Renal cortical epithelial cell (primary cell): ENCODE measurements at places on chromosomes 4 and X.

DNA sequence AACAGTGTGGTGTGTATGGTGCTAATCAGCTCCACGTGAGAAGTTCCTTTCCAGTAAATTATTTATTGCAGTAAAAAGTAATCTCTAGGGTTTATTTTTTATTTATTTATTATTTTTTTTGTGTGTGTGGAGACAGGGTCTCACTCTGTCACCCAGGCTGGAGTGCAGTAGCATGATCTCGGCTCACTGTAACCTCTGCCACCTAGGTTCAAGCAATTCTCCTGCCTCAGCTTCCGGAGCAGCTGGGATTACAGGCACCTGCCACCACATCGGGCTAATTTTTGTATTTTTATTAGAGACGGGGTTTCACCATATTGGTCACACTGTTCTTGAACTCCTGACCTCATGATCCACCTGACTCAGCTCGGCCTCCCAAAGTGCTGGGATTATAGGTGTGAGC is 606.9 kb downstream of the PCDH7 start:
- DNase-seq: no peak

DNA sequence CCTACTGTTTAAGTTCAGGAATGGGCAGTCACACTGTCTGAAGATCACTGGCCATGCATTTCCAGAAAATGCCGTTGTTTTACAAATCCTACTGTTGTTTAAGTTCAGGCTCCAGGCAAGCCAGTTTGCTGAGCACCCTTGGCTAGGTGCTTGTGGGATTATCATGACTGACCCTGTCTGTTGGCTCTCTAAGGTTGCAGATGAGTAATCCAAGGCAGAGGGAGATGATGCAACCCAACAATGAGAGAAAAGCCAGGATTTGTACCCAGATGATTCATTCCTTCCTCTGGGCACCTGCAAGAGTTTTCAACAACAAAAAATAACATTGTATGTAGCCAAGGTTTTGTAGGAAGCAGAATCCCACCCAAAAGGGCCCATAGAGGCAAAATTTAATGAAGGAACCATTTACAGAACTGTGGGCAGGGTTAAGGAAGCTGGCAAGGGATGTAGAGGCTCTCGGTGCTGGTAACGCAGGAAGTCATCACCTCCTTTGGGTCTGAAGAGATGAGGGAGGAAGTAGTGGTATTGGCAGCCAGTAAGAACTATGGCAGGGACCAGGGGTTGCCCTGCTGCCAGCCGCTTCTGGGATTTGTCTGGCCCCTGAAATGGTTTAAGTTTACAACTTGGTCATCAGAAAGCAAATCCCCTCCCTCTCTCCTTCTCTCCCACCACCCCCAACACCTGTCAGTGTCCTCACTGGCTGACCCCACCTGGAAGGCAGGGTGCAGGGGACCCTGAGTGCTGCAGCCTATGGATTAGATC is 54.8 kb downstream of the MSX1 start:
- peak; percentile 63 for DNase-seq

DNA sequence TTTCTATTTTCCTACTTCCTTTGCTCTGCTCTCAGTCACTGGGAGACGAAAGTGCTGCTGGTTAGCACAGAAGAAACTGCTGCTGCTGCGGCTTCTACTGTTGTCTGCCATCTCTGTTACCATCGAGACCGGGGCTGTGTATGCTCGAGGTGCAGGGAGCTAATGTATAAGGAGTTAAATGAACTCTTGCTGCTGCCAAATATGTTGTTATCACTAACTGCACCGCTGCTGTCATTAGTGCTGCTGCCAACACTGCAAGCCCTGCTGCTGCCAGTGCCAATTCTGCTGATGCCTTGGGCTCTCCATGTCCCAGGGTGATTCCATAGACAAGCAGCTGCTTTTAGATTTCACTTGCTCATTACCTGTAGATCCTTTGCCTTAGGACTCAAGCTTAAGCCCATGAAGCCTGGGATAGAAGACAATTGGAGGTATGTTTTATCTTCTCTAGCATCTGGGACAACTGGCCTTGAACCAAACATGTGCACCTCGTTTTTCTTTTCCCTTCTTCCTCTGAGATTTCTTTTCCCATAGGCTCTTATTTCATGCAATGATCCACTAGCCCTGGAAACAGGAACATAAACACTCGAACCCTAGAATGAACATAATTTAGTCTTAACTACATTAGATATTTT is 107.8 kb downstream of the CCSER1 start:
- DNase-seq: peak; percentile 23

DNA sequence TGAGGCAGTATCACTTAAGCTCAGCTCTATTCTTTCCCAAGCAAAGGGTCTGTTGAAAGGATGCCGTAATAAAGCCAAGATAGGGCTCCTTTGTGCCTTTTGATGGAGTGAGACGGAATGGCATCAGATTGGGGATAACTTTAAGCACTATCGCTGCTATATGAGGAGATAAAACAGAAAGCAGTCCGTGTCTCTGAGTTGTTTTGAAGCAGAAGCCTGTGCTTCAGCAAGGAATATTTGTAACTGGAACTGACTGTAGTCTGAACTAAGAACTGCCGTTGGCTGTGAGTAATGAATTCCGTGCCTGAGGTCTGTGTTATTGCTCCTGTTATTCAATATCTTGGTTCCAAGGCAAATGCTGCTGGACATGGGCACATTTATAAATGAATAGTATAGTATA is 297.4 kb downstream of the ANKRD50 start:
- DNase-seq: peak; percentile 22

DNA sequence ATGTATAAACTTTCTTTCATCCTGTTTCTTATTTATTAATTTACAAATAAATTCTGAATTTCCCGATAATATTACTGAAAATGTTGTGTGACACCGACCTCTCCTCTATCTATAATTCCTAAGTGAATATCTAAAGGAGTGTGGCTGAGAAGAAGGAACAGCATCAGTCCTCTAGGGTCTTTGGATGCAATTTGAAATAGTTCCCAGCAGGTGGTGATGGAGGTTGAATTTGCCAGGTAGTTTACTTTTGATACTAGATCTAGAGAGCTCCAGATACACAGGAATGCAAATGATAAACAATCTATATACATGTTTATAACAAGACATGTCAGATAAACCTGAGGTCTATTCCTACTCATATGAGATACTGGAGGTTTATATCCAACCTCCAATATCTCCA is 305.4 kb downstream of the PCDH18 start:
- DNase-seq: peak; percentile 18

DNA sequence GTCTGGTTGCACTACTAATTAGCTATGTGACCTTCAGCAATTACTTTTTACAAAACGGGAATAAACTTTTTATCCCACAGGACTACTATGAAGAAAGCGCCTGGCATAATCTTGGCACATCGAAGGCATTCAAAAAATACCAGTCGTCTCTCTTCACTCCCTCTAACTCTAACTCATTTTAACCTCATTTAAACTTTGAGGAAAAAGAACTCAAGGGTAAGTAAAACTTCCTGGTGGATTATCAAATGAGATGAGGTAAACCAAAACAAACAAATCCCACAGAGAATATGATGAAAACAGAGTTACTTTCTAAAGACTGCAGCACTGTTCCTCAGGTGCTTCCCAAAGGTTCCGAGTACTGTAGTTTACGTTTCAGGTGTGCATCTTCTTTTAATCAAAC is 66.9 kb downstream of the SH3RF1 start:
- no peak for DNase-seq

- DNase-seq: no peak
Observed at GRCh38 chr4:6926081-6926480, 16.5 kb downstream of the TBC1D14 start.

DNA sequence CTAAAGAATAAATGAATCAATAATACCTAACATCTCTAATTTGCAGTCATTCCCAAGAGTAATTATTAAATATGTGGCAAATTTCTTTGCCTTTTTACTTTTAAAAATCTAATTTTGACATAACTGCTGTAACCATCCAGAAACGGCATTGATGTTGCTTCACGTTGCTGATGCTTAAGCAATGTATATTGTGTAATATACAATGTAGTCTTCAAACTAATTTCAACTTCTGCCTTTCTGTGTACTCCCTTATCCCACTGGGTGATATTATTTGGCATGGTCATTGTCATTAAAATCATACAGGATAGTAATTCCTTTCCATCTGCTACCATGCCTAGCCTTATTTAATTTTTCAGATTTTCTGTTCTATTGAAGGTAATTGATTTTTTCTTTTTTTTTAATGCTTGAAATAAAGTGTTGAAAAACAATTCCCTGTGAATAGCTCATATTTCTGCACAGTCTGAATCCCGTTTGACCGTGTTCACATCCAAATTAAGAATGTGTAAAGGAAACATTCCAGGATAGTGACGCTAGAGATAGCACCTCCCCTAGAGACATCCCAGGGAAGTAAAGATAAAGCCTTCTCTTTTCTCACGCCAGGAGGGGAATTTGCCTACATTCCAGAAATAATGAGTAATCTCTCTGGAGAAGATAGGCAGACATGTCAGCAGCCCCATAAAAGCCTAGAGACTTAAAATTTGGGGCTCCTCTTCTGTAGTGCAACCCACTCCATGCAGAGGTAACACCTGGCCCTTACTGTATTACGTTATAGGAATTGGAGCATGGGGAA is 8.6 kb downstream of the FAM200B start:
- peak; percentile 89 for DNase-seq

DNA sequence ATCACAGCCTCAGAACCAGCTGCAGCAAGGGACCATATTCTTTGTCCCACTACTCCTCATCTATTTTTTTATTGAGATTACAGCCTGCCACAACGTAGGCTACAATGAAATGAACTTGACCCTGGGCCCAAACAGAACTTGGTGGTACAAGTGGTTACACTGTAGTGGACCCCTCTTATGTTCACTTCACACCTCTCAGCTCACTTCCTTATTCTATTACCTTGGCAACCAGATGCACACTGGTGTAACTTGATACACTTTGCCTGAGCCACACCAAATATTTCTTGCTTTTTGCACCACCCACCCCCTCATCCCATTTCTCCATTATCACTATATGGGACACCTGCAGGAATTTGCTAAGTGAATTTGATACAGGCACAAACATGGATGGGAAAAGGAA is 105.8 kb downstream of the CXCL13 start:
- DNase-seq: no peak

GRCh38 chr4:40486534-40486933 is 143.1 kb downstream of the RBM47 start:
- DNase-seq: peak; percentile 90

DNA sequence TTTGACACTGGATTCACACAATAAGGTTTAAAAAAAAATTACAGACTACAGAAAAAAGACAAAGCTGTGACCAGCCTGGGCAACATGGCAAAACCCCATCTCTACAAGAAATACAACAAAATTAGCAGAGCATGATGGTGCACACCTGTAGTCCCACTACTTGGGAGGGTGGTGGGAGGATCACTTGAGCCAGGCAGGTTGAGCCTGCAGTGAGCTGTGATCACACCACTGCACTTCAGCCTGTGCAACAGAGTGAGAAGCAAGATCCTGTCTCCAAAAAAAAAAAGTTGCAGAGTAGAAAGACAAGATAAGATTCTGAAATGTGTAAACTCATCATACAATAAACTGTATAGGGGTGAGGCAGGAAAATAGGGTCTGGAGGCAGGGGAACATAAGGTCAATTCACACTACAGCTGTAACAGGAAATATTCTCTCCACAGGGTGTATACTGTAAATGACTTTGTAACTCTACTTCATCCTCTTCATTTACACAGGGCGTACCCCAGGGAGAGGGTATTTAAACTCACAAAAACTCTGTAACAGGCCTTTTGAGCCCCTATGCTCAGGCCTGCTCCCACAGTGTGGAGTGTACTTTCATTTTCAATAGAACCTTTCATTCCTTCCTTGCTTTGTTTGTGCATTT is 112.6 kb upstream of the MAPK10 start:
- no peak for DNase-seq

GRCh38 chr4:152885185-152885584 is 50.9 kb upstream of the FHDC1 start:
- no peak for DNase-seq

- DNase-seq: peak; percentile 42
Observed at GRCh38 chr4:88158489-88159228, at the start of gene ABCG2. ABCG2 (minus strand) TSS chr4:88158639; CDS start chr4:88139995, 18,644 bp downstream.

GRCh38 chr4:79306795-79307194 is 19.1 kb downstream of the NAA11 start:
- DNase-seq: no peak

GRCh38 chrX:139052461-139052860 is 340.9 kb upstream of the FGF13 start:
- DNase-seq: no peak

DNA sequence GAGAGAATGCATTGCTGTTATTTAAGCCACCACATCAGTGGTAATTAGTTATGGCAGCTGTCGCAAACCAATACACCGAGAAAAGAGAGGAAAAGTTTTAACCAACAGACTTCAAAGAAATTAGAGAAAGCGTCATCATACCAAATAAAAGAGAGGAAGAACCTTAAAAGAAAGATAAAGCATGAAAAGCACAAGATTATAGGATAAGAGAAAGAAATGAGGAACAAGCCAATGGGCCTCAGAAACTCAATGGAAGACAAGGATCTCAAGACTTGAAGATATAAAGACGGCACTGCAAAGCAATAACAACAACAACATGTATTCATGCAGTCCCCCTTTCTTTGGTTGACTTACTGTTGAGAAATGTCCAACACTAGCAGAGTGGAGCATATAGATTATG is 22.8 kb upstream of the ASMTL start:
- no peak for DNase-seq

DNA sequence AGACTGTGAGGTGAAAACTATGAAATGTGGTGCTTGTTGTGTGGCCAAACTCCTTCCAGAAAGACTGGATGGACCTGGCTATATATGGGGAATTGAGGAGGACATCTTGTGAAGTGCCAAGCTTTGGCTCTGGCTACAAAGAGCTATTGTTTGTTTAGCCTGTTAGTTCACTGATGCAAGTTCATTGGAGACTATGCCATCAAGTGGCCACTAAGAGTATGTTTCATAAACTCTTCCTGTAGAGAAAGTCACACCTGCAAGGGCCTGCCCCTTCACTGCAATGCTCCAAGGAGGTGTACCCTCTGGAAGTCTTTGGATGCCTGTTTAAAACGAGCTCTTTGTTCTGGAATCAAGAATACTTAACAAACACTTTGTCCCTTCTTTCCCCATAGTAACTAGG is 382.0 kb downstream of the GABRG1 start:
- peak; percentile 0 for DNase-seq

DNA sequence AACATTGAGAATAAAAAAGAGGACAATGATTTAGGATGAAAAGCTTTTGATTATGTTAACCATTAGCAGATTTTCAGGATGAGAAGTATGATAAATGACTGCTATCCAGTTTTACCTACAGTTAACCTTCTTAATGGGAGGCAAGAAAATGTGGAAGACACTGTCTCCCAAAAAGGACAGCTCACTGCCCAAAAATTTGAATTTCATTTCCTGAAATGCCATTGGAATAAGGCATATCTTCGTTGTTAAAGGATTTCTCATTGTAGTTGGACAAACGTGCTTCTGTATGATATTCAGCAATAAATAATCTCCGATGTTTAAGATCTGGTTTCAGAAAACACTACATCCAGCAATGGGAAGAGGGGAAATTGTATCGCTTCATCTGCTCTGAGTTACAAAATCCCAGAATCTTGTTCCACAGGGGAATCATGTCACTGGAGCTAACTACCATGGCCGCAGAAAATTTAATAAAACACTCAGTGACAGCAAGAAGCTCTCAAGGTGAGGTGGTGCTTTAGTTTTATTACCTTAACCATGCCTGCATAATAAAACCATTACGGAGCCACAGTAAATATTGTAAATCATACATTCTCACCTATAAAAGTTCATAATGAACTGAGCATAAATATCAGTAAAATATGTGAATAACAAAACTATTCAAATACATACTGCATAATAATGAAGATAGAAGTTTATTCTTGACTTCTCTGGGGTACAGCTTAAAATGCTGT is 552.3 kb downstream of the PCDH7 start:
- DNase-seq: no peak
